ENCODE measurements at places on chromosomes 3 and 15.

- DNase-seq: no peak
Measured at GRCh38 chr15:20344601-20345400, 196.8 kb downstream of the GOLGA6L6 start.

GRCh38 chr3:139505829-139506386, 29.6 kb upstream of the RBP2 start:
- DNase-seq: no peak

DNA sequence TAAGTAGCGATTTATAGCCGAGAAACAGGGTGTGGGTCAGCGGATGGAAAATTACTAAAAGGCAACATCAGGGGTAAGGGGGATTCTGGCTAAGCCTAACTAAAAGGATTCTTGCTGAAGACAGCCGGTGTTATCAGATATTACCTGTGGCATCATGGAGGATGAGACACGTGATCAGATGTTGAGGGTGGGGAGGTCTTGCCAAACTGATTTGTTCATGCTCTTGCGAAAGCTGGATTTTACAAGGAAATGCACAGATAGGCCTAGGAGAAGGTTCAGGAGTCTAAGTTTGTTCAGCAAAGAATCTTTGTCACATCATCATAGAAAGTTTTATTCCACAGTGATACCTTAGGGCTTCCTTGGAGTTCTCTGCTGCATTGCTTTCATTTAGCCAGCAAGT, 396.8 kb upstream of the TBL1XR1 start:
- DNase-seq: no peak

GRCh38 chr3:137692803-137693431, 71.2 kb upstream of the SOX14 start:
- peak; percentile 8 for DNase-seq

DNA sequence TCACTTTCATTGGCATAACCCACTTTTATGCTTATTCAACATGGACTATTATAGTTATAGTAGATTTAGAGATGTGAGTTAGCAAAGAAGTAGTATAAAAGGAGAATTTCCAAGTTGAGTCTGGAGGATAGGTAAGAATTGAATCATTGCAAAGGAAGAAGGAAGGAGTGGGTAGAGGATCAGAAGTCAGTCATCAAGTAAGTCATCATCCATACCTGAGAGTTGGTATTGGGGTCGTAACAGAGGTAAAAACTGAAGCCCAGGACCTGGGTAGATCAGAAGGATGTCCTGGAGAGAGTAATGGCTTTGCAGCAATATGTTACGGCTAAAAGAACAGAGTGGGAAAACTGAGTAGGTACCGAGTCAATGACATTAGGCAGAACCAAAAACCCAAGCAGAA, 265.7 kb downstream of the SUCLG2 start:
- no peak for DNase-seq

- no peak for DNase-seq
Measured at GRCh38 chr3:112815981-112816380, 30.7 kb downstream of the CD200R1L start.

DNA sequence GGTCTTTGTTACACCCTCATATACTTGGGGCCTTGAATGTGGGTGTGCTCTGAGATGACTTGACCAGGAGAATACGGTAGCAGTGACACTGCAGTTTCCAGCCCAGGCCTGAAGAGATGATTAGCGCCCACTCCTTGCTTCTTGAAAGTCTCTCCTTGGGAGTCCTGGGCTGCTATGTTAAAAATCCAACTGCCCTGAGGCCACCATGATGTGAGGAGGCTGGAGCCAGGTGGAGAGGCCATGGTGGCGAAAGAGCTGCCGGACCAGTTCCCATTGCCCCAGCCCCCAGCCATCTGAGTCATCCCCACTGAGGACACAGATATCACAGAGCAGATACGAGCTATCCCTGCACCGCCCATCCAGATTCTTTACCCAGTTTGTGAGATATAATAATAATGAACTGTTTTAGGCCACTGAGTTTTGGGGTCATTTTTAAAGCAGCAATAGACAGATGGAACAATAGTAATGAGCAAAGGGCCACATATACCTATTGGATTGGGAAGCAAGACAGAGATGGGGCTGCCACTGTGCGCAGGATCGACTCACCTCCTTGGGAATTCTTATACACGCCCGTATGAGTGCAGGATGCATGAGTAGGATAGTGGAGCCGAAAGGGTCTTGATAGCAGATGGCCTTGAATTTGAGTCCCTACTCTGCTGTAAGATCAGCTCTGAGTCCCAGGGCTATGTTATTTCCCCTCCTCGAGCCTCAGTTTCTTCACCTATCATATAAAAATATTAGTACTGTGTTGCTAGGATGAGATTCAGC, 12.1 kb upstream of the GATA2 start:
- DNase-seq: no peak

GRCh38 chr15:77753281-77753873, 120.7 kb upstream of the LINGO1 start:
- no peak for DNase-seq

- DNase-seq: no peak
Measured at GRCh38 chr3:108598375-108598774, 8.9 kb downstream of the DZIP3 start.

- no peak for DNase-seq
Measured at GRCh38 chr15:37080261-37080921, 20.0 kb downstream of the MEIS2 start.

DNA sequence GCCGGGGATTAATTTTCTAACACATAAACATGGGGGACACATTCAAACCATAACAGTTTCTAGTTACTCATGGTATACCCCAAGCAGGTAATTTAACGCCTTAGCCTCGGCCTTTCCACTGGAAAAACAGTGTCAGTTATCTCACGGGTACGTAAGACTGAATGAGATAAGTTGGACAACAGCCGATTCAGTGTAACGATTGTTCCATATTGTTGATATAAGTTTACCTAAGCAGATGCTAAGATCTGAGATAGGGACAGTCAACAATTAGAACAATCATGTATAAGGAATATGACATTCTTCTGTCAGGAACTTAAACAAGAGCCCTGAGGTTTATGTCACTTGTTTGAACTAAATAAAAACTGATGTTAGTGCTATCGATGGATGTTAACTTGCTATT, 130.8 kb downstream of the GHSR start:
- no peak for DNase-seq

- DNase-seq: no peak
Measured at GRCh38 chr15:67968966-67969365, 85.1 kb upstream of the PIAS1 start.

All from HL-60 (cell line).